ENCODE measurements at places on chromosomes 7 and 10.

GRCh38 chr10:73414230-73414945 lies 530 bp upstream of the ANXA7 start:
- DNase-seq: no peak

- peak; percentile 42 for DNase-seq
Measured at GRCh38 chr10:22927661-22928403, at the start of gene ARMC3. Gene ARMC3 (plus strand): TSS chr10:22928053. CDS start chr10:22931997, 3,944 bp downstream.

- no peak for DNase-seq
Measured at GRCh38 chr7:2824678-2825461, 19.2 kb downstream of the GNA12 start.

- no peak for DNase-seq
Measured at GRCh38 chr7:156327474-156327873, 313.1 kb upstream of the RNF32 start.

DNA sequence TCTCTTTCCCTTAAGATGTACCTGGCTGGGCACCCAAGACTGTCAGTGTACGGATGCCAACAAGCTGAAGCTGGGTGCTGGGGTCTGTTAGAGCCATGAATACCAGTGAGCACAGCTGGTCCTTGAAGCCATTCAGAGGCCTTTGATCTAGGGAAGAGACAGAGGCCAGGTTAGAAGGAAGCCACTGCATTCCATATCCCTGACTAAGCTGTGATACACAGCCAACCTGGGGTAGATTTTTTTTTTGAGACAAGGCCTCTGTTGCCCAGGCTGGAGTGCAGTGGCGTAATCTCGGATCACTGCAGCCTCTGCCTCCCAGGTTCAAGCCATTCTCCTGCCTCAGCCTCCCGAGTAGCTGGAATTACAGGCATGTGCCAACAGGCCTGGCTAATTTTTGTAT lies 20.8 kb downstream of the ZDHHC16 start:
- no peak for DNase-seq

- no peak for DNase-seq
Measured at GRCh38 chr7:3780525-3780924, 479.5 kb downstream of the SDK1 start.

GRCh38 chr7:132424821-132425724 lies 151.2 kb downstream of the PLXNA4 start:
- no peak for DNase-seq

- no peak for DNase-seq
Measured at GRCh38 chr7:1591876-1592275, 22.0 kb upstream of the PSMG3 start.

- DNase-seq: no peak
Measured at GRCh38 chr10:44178856-44179255, 206.0 kb downstream of the CXCL12 start.

DNA sequence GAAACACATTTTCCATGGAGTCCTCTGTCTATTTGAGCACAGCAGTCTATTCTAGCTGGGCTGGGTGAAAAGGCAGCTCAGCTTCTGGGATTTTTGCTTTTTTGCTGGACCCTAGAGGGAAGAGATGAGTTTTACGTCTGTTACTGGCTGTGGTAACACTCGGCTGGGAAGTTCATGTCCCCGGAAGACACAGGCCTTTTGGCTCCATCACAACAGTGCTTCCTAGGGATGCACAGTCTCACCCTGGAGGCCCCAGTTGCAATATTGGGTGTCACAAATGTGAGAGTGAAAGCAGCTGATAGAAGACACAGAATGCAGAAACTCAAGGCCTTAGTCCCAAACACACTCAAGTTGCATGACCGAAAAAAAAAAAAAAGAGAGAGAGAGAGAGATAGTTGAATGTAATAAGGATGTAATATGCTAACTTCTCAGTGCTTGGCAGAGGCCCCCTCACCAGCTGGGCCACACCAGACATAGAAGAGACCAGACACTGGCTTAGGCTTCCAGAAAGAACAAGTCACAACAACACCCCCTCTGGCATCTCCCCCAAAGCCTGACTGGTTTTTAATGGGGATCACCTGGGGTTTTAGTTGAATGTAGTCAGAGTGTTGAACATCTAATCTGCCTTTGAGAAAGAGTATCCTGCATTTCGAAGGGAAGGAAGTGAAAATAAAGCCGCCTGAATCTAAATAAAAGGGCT lies 545.4 kb upstream of the FZD8 start:
- DNase-seq: no peak

DNA sequence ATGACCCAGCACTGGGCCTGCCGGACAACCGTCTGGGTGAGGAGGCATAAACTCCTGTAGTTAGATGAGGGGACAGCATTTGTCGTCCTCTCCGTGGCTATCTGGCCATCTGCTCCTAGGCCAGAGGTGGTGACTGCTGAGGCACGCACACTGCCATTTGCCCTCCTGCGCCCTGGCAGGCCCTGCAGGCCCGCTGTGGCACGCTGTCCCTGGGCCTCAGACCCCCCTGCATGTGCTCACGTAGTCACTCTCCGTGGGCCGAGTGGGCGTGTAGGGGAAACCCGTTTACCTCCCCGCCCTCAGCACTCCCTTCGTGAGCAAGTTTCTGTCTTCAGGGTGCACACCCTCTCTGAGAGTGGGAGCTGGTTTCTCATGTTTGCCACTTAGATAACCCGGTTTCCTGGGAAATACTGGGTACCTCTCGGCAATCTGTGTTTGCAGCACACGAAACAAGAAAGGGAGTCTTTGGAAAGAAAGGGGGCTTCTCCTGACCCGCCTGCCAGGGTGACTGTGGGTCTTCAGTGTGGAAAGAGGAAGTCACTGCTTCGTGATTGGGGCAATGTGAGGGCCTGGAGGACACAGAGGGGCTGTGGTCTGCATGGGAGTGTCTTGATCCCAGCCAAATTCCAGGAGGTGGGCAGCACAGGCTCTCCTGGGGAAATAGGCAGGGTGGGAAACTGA lies 10.8 kb downstream of the ADAMTS14 start:
- DNase-seq: peak; percentile 13

Measured in T-helper 2 cell treated with Interferon-gamma antibody and Interleukin-4, amounts not matched to agents 5 μg/mL and 100 μg/mL, for 36 hours (primary cell).